ENCODE measurements at places on chromosomes 16 and 17. TPM values are rescaled to one million over a fixed set of nuclear protein-coding genes. Genes with fewer than 3 reads are reported as not detected.
A peak's percentile ranks its signal among the peaks of the same experiment; 100 is the strongest.

DNA sequence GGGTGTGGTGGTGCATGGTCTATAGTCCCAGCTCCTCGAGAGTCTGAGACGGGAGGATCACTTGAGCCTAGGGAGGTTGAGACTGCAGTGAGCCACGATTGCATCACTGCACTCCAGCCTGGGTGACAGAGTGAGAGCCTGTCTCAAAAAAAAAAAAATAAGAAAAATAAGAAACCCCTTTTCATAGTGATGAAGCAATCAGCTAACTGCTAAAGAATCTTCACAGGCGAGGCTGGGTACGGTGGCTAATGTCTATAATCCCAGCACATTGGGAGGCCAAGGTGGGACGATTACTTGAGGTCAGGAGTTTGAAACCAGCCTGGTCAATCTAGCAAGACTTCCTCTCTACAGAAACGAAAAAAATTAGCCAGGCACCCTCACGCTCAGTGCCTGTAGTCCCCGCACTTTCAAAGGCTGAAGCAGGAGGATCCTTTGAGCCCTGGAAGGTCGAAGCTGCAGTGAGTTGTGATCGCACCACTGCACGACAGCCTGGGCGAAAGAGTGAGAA, 760 bp downstream of the SLFN12L start:
- H3K27me3 ChIP-seq, result no peaks in the 10 kb centered on the region
- H3K36me3 ChIP-seq, result peaks cover 49% of the 10 kb centered on the region
- H3K27ac ChIP-seq, result peak overlapping the region; percentile 99
- peaks cover 44% of the 10 kb centered on the region for H3K4me1 ChIP-seq
- H3K4me3 ChIP-seq, result peak overlapping the region; percentile 90

DNA sequence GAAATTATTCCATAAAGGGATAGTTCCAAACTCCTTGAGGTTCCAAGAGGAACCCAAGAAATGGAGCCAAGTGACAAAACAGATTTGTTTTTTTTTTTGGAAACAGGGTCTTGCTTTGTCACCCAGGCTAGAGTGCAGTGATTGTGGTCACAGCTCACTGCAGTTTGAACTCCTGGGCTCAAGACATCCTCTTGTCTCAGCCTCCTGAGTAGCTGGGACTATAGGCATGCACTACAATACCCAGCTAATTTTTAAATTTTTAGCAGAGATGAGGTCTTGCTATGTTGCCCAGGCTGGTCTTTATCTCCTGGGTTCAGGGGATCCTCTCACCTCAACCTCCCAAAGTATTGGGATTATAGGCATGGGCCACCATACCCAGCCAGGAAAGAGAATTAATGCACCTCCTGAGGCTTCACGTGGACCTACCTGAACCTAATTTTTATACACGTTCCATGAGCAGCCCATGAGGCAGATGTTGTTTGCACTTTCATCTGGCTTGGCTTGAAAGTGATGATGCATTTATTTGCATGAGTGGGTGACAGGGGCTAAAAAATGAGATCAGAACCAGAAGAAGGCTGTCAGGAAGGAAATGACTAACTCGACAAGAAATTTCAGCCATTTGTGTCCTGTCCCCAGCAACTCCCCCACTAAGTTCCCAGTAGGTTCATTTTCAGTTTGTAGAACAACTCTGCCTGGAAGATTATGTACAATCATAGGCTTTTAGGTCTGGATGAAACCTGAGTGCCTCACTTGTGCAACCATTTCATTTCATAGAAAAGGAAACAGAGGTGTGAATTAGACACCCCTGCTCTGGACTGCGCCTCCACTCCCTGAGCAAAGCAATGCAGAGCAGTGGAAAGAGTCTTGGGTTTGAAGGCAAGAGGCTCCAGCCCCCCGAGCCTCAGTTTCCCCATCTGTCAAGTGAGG, 10.3 kb upstream of the IRF8 start:
- peak; percentile 56 for DNase-seq
- H3K27ac ChIP-seq, result peak overlapping the region; percentile 73
- H3K4me1 ChIP-seq, result peaks cover 22% of the 10 kb centered on the region
- H3K4me3 ChIP-seq, result no peak overlapping the region

DNA sequence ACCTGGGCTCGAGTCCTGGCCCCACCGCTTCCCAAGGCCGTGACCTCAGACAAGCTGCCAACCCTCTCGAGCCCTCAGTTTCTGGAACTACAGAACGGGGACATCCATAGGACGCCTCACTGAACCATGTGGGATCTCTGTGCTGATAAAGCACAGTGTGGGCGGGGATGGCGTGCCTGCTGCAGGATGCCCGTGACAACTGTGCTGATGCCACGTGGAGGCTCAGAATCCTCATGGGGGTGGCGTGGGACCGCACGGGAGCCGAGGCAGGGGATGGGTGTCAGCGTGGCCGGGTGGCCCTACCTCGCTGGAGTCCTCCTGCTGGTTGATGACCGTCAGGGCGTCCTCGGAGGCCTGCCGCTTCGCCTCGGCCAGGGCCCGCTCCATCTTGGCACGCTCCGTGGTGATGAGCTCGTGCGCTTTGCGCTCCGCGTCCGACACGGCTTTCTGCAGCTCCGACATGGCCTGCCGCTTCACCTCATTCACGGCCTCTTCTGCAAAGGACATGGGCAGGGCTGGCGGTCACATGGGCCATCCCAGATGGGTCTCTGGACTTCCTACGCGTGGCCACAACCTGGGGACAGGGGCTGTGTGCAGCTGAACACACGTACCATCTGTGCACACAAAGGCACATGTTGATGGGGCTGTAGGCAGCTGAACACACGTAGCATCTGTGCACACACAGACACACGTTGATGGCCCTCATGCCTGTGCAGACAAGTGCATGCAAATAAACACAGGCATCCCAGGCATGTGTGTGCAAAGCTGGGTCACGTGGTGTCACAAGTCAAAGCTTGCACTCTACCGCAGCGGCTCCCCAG, 12.7 kb upstream of the PABPN1L start:
- no peaks in the 10 kb centered on the region for H3K4me1 ChIP-seq
- DNase-seq, result no peak
- H3K36me3 ChIP-seq, result no peaks in the 10 kb centered on the region
- no peak overlapping the region for H3K4me3 ChIP-seq

- H3K36me3 ChIP-seq, result no peaks in the 10 kb centered on the region
- no peak for DNase-seq
- H3K4me3 ChIP-seq, result no peak overlapping the region
- peaks cover 3% of the 10 kb centered on the region for H3K4me1 ChIP-seq
- no peak overlapping the region for H3K27ac ChIP-seq
These were observed 9.4 kb downstream of the BAHCC1 start for GRCh38 chr17:81404558-81405165.

- H3K27me3 ChIP-seq, result no peaks in the 10 kb centered on the region
- no peaks in the 10 kb centered on the region for H3K4me1 ChIP-seq
- H3K4me3 ChIP-seq, result no peak overlapping the region
- H3K27ac ChIP-seq, result no peak overlapping the region
- H3K36me3 ChIP-seq, result no peaks in the 10 kb centered on the region
These were observed 144.6 kb downstream of the SNX29 start for GRCh38 chr16:12120982-12121652.

DNA sequence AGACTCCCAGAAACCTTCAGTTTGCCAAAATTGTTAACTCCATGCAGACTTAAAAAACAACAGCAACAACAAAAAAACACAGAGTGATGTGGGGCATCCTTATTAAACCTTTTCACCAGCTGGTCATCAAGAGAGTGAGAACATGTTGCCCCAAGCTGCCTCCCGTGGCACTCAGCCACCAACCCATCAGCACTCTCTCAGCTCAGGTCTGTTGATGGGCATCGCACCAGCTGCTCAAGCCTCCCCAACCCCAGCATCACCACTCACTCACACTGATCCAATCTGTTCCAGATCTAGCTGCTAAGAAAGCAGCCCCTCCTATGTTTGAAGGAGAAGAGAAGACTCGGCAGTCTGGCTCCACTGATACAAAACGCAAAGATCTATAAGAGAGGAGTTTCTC, 46.8 kb downstream of the SLC39A11 start:
- no peaks in the 10 kb centered on the region for H3K27me3 ChIP-seq
- H3K36me3 ChIP-seq, result peaks cover 4% of the 10 kb centered on the region
- DNase-seq, result no peak
- H3K27ac ChIP-seq, result no peak overlapping the region
- H3K4me3 ChIP-seq, result no peak overlapping the region
- no peaks in the 10 kb centered on the region for H3K4me1 ChIP-seq

KRT222 gene
- not detected for total RNA-seq

GRCh38 chr17:76474894-76475293, 7.5 kb downstream of the AANAT start:
- no peak overlapping the region for H3K4me3 ChIP-seq
- no peak overlapping the region for H3K27ac ChIP-seq
- H3K4me1 ChIP-seq, result no peaks in the 10 kb centered on the region
- no peak for DNase-seq

DNA sequence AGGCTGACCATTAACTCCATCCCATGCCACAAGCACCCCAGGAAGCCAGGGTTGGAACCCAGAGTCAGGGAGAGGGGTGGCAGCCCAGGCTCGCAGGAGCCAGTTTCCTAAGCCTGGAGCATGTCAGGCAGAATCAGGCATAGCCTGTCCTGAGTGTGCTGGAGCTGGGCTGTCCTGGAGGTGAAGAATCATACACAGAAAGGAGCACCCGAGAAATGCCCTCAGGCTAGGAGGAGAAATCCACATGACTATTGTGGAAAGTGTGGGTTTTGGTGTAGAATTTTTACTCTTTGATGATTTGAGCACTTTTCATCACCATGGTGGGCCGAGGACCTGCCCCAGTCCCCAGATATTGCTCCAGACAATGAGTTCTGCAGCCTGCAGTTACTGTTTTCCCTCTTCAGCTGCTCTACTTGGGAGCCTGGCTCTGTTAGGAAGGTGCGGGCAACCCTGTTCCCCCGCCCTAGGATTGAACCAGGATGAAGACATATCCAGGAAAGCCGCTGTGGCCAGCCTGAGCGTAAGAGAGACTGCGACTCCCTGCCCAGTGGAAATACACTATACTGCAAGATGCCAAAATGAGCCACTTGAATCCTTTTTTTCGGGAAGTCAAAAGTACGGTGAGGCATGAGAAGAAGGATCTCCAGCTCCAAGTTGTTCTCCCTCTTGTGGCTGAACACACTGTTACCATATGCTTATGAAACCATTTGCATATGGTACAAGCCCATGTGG, 29.0 kb upstream of the HEATR6 start:
- no peak for DNase-seq
- no peaks in the 10 kb centered on the region for H3K36me3 ChIP-seq
- H3K27me3 ChIP-seq, result peaks cover 38% of the 10 kb centered on the region
- H3K4me1 ChIP-seq, result peaks cover 13% of the 10 kb centered on the region
- H3K27ac ChIP-seq, result no peak overlapping the region
